ENCODE measurements at places on chromosomes 1 and 21.
A peak's percentile ranks its signal among the peaks of the same experiment; 100 is the strongest.

- no peak for DNase-seq
Observed at GRCh38 chr1:4452701-4453100, 201.7 kb upstream of the AJAP1 start.

DNA sequence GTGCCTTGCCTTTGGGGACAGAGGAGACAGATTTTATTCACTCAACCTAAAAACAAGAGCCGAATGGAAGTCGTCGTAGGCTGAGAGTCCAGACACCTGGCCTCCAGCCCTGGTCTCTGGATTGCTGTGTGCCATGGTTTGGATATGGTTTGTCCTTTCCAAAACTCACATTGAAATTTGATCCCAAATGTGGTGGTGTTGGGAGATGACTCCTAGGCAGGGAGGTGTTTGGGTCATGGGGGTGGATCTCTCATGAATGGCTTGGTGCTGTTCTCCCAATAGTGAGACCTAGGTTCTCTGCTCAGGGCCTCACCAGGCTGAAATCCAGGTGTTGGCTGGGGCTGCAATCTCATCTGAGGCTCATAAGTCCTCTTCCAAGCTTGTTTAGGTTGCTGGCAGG lies 75.5 kb downstream of the FOXD2 start:
- no peak for DNase-seq

DNA sequence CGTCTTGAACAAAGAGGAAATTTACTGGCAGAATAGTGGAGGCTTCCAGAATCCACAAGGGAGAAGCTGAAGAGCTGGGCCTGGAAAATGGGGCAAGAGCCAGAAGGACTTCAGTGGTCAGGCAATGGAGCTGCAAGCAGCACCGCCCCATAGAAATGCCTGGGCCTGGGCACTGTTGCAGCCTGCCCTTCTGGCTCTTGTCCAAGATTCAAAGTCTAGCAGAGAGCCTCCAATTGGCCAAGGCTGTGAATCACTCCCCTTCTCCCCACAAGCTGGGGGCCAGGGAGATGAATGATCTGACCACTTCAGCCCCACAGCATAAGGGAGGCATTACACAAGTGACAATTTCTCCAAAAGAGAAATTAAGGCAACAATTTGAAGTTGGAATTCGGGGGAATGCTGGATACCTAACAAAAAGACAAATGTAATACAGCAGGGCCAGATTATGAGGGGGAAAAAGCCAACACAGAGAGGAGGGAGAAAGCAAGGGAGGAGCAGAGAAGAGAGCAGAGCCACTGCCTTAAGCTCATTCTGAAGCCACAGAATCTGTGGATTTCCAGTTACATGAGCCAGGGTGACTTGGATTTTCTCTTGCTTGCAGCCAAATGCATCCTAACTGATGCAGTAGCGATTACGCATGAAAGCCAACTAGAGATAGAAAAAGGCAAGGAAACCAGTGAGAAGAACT lies 80.3 kb downstream of the LRIG2 start:
- DNase-seq: no peak

- no peak for DNase-seq
Observed at GRCh38 chr1:118992868-118993699, 4.9 kb upstream of the TBX15 start.

GRCh38 chr1:75768016-75768415 lies 18.0 kb upstream of the RABGGTB start:
- no peak for DNase-seq

- DNase-seq: no peak
Observed at GRCh38 chr1:111600886-111601386, 18.7 kb upstream of the RAP1A start.

DNA sequence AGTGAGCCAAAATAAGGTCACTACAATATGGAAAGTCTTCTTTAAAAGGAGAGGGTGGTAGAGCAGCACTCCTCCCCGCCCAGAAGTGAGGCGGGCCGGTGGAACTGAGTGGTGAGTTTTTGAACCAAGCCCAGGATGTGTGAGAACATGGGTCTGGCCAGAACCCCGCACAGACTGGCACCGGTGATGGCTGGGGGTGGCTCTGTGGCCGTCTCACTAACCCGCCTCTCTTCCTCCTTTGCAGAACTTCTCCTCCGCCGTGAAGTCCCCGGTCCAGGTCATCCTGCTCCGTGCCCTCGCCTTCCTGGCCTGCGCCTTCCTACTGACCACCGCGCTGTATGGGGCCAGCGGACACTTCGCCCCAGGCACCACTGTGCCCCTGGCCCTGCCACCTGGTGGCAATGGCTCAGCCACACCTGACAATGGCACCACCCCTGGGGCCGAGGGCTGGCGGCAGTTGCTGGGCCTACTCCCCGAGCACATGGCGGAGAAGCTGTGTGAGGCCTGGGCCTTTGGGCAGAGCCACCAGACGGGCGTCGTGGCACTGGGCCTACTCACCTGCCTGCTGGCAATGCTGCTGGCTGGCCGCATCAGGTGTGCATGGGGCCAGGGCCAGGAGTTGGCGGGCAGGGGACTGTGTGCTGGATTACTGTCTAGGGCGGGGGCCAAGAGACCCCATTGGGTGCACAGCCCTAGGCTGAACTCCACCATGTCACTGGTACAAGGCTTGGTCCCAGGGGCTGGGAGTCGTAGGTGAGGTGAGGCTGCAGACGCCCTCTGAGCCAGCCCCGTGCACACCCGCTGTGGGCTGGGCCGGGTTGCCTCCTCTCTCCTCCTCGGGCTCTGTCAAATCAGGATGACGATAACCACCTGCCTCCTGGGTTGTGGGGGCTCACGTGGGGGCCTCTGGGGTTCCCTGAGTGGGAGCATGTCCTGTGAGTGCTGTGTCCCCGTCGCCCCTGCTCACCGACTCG lies 12.4 kb downstream of the TMEM201 start:
- DNase-seq: no peak

GRCh38 chr1:145425436-145426029 lies at the start of gene NBPF20:
NBPF20 (minus strand) TSS chr1:145425603; CDS start chr1:145405272, 20,331 bp downstream.
- peak; percentile 83 for DNase-seq

- no peak for DNase-seq
Observed at GRCh38 chr1:167999877-168000276, 63.0 kb upstream of the MPC2 start.

All from activated naive CD4-positive, alpha-beta T cell treated with anti-CD3 and anti-CD28 coated beads, Interleukin-2, amount 50 U/mL, for 16 hours (primary cell).